KG1 (cell line): ENCODE measurements at places on chromosomes 1 and 21.

GRCh38 chr1:165570078-165570477 is 26.3 kb downstream of the LRRC52 start:
- DNase-seq, result no peak

- DNase-seq, result no peak
These were observed 101.9 kb downstream of the ZNF644 start for GRCh38 chr1:90919900-90920299.

- DNase-seq, result no peak
These were observed 760 bp upstream of the TINAGL1 start for GRCh38 chr1:31575369-31576140.

- DNase-seq, result no peak
These were observed 10.4 kb downstream of the KYAT3 start for GRCh38 chr1:88982055-88982454.

DNA sequence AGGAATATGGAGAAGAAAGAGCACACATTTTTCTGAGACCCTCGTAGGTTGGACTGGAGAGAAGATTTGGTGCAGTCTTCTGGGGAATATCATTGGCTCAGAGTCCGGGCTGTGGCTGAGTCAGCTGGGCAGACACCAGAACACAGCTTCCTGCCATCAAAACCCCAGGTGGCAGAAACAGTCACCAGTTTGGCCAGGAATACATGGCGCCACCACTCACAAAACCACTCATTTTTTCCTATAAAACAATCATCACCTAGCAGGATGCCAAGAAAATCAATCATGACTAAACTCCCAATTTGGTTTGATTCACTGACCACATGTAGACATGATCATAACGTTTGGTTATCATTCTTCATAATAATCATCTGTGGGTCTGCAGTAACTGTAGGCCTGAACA is 178.1 kb upstream of the PBX1 start:
- no peak for DNase-seq

DNA sequence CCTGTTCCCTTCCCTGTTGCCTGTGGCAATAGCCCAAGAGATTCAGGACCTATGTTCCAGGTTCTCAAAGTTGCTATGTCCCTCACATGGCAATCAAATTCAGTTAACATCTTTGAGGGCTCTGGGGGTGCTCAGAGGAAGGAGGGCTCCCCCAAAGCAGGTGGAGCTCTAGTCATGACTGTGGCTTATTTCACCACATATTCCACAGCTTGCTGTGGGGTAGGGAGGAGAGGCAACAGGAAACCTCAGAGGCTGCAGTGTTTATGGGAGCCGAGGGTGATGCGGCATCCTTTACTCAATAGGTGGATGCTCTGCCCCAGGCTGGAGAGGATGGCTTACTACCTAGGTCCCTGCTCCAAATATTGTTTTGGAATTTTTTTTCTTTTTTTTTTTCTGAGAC is 1.2 kb upstream of the MKNK1 start:
- no peak for DNase-seq

GRCh38 chr21:32861866-32862265 is 90.3 kb upstream of the PAXBP1 start:
- DNase-seq, result no peak

DNA sequence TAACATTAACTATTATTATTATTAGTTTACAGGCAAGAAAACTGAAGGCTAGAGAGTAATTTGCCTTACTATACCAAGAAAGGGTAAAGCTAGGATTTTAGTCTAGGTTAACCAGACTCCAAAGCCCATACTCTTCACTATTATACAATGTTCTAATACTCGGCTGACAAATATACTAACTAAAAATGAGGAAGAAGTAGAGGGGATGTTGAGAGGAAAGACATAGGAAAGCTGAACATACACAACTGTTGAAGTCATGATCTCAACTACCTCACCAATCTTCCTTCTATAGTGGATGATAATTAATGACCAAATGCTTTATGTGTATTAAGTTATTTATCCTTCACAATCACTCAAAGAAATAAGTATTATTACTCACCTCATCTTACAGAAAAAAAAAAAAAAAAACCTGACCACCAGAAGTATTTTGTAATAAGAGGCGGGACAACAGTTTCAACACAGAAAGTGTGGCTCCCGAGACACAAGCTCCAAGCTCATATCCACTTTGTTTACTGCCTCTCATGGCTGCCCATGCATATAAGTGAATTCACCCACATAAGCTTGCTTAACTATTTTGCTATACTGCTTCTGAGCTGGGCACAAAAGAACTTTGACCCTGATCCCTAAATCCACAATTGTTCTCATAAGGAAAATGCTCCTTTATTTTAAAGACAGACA is 78.0 kb downstream of the USP1 start:
- no peak for DNase-seq

GRCh38 chr21:40272037-40272436 is 404.8 kb downstream of the PCP4 start:
- DNase-seq, result no peak

DNA sequence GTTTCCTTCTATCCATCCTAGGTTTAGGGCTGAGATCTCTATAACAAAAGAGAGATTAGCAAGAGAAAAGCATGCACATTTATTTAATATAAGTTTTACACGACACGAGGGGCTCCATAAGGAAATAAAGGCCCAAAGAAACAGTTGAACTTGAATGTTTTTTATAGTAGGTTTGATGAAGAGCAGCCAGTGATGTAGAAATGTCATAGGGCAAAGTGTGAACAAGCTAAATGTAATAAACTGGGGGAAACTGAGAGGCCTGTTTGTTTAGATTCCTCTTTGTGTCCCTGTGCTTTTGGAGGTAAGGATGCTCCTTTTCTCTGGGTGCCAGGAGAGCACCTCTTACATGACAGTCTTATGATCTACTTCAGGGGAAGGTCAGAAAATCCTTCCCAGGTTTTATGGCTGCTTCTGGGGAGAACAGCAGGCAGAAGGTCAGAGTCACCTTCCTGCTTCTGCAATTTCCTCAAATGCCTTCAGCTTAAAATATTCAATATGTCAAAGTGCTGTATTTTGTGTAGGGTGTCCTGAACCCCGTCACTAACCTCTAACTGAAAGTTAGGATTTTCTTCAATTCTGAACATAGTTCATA is 9.5 kb upstream of the HORMAD1 start:
- no peak for DNase-seq

- DNase-seq, result peak; percentile 69
These were observed 33.6 kb downstream of the NUAK2 start for GRCh38 chr1:205287767-205288559.
